Transverse colon (tissue), 4 donors: ENCODE measurements at places on chromosomes 6 and 20. TPM values are rescaled to one million over a fixed set of nuclear protein-coding genes. Genes with fewer than 3 reads are reported as not detected.

SMLR1 gene
- total RNA-seq = not detected

DNA sequence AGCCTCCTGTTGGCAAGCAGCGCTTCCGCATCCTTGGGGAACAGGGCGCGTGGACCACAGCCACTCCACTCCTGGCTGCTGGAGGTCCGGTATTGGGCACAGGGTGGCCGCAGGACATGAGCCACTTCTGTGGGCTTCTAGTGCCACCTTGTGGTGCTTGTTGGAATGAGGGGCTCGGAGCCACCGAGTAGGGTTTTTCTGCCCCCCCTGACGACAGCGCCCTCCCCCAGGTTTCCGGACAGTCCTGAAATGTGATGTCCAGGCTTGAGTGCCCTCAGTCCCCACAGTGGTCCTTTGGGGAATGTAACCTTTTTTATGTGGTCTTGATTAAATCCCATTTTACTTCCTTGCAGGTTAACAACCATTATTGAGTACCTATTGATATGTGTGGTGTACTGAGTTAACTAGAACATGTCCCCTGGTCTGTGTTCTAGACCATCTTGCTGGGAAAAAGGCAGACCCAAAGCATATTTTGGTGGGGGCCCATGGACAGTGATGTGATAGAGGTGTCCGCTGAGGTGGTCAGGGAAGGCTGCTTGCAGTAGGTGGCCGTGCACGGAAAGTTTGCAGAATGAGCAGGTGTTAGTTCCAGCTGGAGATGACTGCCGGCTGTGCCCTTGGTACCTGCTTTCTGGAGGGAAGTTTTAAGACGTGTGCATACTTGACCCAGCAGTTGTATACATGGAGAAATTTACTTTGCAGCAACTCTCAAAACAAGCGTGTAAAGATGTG is 70.0 kb downstream of the PTPN1 start:
- DNase-seq = peak; percentile 70
- peaks cover 32% of the 10 kb centered on the region for H3K4me1 ChIP-seq
- no peak overlapping the region for H3K27ac ChIP-seq
- no peak overlapping the region for H3K4me3 ChIP-seq
- no peaks in the 10 kb centered on the region for H3K36me3 ChIP-seq
- H3K27me3 ChIP-seq = no peaks in the 10 kb centered on the region

- no peak for DNase-seq
- no peaks in the 10 kb centered on the region for H3K4me1 ChIP-seq
- H3K36me3 ChIP-seq = no peaks in the 10 kb centered on the region
- no peaks in the 10 kb centered on the region for H3K27me3 ChIP-seq
- no peak overlapping the region for H3K4me3 ChIP-seq
- H3K27ac ChIP-seq = no peak overlapping the region
Measured at GRCh38 chr20:13447385-13448180, 191.1 kb downstream of the TASP1 start.

- no peaks in the 10 kb centered on the region for H3K4me1 ChIP-seq
- no peak overlapping the region for H3K4me3 ChIP-seq
- no peaks in the 10 kb centered on the region for H3K36me3 ChIP-seq
- no peak overlapping the region for H3K27ac ChIP-seq
Measured at GRCh38 chr6:90434094-90434493, 137.5 kb upstream of the BACH2 start.

KLC4 gene
- 91.9 TPM for total RNA-seq

EFCAB8 gene
- total RNA-seq = not detected

EBF4 gene
- total RNA-seq = 4.4 TPM

- H3K27me3 ChIP-seq = no peaks in the 10 kb centered on the region
- no peak overlapping the region for H3K4me3 ChIP-seq
- no peaks in the 10 kb centered on the region for H3K36me3 ChIP-seq
Measured at GRCh38 chr6:73854998-73855718, 159.2 kb downstream of the CD109 start.

WFDC12 gene
- total RNA-seq = not detected

- peak; percentile 26 for DNase-seq
- H3K27ac ChIP-seq = no peak overlapping the region
- H3K4me3 ChIP-seq = no peak overlapping the region
- H3K4me1 ChIP-seq = no peaks in the 10 kb centered on the region
- no peaks in the 10 kb centered on the region for H3K36me3 ChIP-seq
Measured at GRCh38 chr6:32668226-32668747, 1.8 kb upstream of the HLA-DQB1 start.

CD109 gene
- 7.4 TPM for total RNA-seq

XKR7 gene
- total RNA-seq = not detected

- DNase-seq = no peak
- no peak overlapping the region for H3K27ac ChIP-seq
- no peaks in the 10 kb centered on the region for H3K4me1 ChIP-seq
Measured at GRCh38 chr20:12394786-12395185, 477.1 kb downstream of the BTBD3 start.

GRCh38 chr6:137320271-137320670 is 101.1 kb upstream of the IFNGR1 start:
- no peak for DNase-seq
- no peaks in the 10 kb centered on the region for H3K36me3 ChIP-seq

DNA sequence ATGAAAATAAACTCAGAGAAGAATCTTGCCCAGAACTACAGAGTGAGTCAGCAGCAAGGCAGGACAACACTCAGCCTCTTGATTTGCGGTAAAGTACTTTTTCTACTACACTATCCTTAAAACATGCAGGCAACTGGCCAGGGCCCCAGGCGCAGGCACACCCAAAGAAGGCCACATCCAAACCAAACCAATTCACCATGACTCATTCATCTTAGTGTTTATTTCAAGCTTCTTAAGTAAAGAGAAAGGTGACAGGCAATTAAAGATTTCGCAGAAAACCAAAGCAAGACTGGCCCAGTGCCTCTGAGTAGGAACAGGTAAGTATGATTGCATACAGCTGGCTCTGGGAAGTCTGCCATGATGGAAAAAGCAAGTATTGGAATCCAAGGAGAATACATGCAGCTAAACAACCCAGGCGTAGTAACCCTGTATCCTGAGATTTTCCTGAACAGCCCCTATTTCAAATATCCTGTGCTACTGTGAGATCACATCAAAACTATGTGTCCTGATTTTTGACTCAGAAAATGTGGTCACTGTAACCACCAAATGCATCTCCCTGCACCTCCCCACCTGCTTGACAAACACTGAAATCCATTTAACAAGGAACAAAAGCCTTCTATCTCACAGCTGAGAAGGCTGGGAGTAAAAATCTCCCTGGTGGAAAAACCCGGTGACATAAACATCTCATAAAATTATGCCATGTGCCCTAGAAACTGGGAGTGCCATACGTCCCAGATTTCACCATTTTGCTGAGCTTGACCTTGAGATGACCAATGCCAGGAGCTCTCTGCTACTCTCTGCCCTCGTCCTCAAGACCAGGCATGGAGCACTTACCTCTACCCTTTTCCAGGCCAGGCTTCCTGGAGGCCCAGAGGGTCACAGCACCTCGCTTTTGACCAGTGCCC is 12.4 kb downstream of the WFDC3 start:
- peaks cover 89% of the 10 kb centered on the region for H3K4me1 ChIP-seq
- H3K4me3 ChIP-seq = no peak overlapping the region
- peak; percentile 88 for DNase-seq
- H3K27ac ChIP-seq = peak overlapping the region; percentile 94
- H3K36me3 ChIP-seq = no peaks in the 10 kb centered on the region

- H3K4me3 ChIP-seq = no peak overlapping the region
- no peaks in the 10 kb centered on the region for H3K27me3 ChIP-seq
- no peak overlapping the region for H3K27ac ChIP-seq
- H3K36me3 ChIP-seq = peaks cover 8% of the 10 kb centered on the region
Measured at GRCh38 chr6:167020206-167020605, 21.0 kb downstream of the CEP43 start.

GRCh38 chr6:39072830-39073229 is 24.2 kb downstream of the GLP1R start:
- no peak for DNase-seq
- H3K36me3 ChIP-seq = no peaks in the 10 kb centered on the region
- H3K4me3 ChIP-seq = no peak overlapping the region

TCP11 gene
- not detected for total RNA-seq

DNA sequence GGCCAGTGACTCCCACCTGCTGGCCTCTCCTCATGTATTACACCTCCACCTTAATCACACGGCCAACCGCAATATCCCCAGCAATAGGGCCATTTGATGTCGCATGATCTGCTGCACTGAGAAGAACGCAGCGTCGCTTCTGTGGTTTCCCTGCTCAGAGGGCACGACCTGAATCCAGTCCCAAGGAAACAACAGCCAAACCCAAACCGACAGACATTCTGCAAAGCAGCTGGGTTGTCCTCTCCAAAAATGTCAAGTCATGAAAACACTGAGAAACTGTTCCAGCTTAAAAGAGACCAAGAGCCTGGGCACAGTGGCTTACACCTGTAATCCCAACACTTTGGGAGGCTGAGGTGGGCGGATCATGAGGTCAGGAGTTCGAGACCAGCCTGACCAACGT is 7.5 kb upstream of the BPI start:
- peaks cover 3% of the 10 kb centered on the region for H3K27me3 ChIP-seq
- no peak for DNase-seq
- no peaks in the 10 kb centered on the region for H3K4me1 ChIP-seq

CASS4 gene
- 1.1 TPM for total RNA-seq

GRCh38 chr6:101058296-101058695 is 177.2 kb upstream of the ASCC3 start:
- H3K27me3 ChIP-seq = no peaks in the 10 kb centered on the region
- no peak overlapping the region for H3K27ac ChIP-seq
- no peak overlapping the region for H3K4me3 ChIP-seq
- H3K4me1 ChIP-seq = no peaks in the 10 kb centered on the region
- H3K36me3 ChIP-seq = no peaks in the 10 kb centered on the region

GRCh38 chr6:112038756-112039430 is 15.0 kb upstream of the CCN6 start:
- H3K27ac ChIP-seq = peak overlapping the region; percentile 60
- no peak for DNase-seq
- no peaks in the 10 kb centered on the region for H3K27me3 ChIP-seq

DNA sequence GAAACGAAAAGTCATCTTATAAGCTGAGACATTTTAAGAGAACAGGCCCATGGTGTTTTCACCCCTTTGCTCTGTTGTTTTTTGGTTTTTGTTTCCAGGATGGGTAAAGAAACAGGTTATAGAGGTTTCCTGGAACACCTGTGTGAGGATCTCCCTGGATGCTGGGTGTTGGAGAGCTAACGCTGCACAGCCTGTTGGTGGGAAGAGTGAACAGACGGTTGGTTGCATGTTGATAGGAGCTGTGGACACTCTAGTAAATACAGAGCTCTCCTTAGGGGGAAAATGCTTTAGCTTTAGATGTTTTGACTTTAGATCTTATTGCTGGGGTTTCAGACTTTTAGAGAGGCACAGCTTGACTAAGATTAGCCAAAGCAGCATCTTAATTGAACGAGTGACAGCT is 235.2 kb downstream of the SOX4 start:
- no peak overlapping the region for H3K27ac ChIP-seq
- DNase-seq = no peak
- H3K4me3 ChIP-seq = no peak overlapping the region

- H3K4me1 ChIP-seq = no peaks in the 10 kb centered on the region
- DNase-seq = peak; percentile 68
- H3K27me3 ChIP-seq = no peaks in the 10 kb centered on the region
Measured at GRCh38 chr6:168355716-168356522, 36.3 kb upstream of the DACT2 start.

FGD2 gene
- total RNA-seq = 13.1 TPM

GRCh38 chr6:16836144-16836981 is 75.1 kb upstream of the ATXN1 start:
- peak overlapping the region; percentile 18 for H3K27ac ChIP-seq
- no peaks in the 10 kb centered on the region for H3K36me3 ChIP-seq
- H3K27me3 ChIP-seq = no peaks in the 10 kb centered on the region
- no peak overlapping the region for H3K4me3 ChIP-seq

TMEM200A gene
- total RNA-seq = 18.8 TPM

GRCh38 chr20:46123482-46124245 is 5.5 kb downstream of the CD40 start:
- H3K27me3 ChIP-seq = no peaks in the 10 kb centered on the region
- no peak overlapping the region for H3K27ac ChIP-seq
- DNase-seq = no peak
- H3K4me1 ChIP-seq = peaks cover 8% of the 10 kb centered on the region

- no peak overlapping the region for H3K4me3 ChIP-seq
- H3K4me1 ChIP-seq = no peaks in the 10 kb centered on the region
Measured at GRCh38 chr20:52965380-52965779, 6.8 kb upstream of the TSHZ2 start.

MACROD2 gene
- 6.5 TPM for total RNA-seq

GRCh38 chr6:23620911-23621401 is 505.1 kb upstream of the NRSN1 start:
- no peak overlapping the region for H3K4me3 ChIP-seq
- no peak overlapping the region for H3K27ac ChIP-seq
- H3K36me3 ChIP-seq = no peaks in the 10 kb centered on the region
- H3K4me1 ChIP-seq = no peaks in the 10 kb centered on the region
- no peak for DNase-seq
- H3K27me3 ChIP-seq = no peaks in the 10 kb centered on the region

C6orf15 gene
- not detected for total RNA-seq

CFB gene
- total RNA-seq = 59.7 TPM

- peak overlapping the region; percentile 44 for H3K4me3 ChIP-seq
- no peak overlapping the region for H3K27ac ChIP-seq
- H3K36me3 ChIP-seq = no peaks in the 10 kb centered on the region
- H3K4me1 ChIP-seq = no peaks in the 10 kb centered on the region
Measured at GRCh38 chr20:61253640-61254511, 1.8 kb downstream of the CDH4 start.
